ENCODE measurements at places on chromosomes 4 and X. TPM values are rescaled to one million over a fixed set of nuclear protein-coding genes. Genes with fewer than 3 reads are reported as not detected.

Gene CBLL2
- total RNA-seq = not detected

Gene ALB
- total RNA-seq = not detected

Gene FRMD7
- total RNA-seq = not detected

Gene UGT2B11
- total RNA-seq = not detected

Gene NSUN7
- total RNA-seq = 0.66 TPM

Gene SPANXA2
- not detected for total RNA-seq

Gene PRDM8
- 8.1 TPM for total RNA-seq

Gene PF4V1
- total RNA-seq = not detected

Gene PGAM4
- total RNA-seq = not detected

Gene PCDH19
- 1.4 TPM for total RNA-seq

All from subcutaneous adipose tissue (tissue), 4 donors.